Occipital lobe (tissue), 3 donors: ENCODE measurements at places on chromosomes 11 and 22. TPM values are rescaled to one million over a fixed set of nuclear protein-coding genes. Genes with fewer than 3 reads are reported as not detected.

GRCh38 chr11:17846852-17847453 is 112.4 kb downstream of the KCNC1 start:
- peak; percentile 43 for DNase-seq

MS4A6E gene
- total RNA-seq = not detected

OR5P2 gene
- not detected for total RNA-seq

PATE2 gene
- total RNA-seq = 1.6 TPM

API5 gene
- 112 TPM for total RNA-seq

FGF19 gene
- not detected for total RNA-seq

- DNase-seq = no peak
Observed at GRCh38 chr11:491358-491757, 15.7 kb downstream of the RNH1 start.

DNA sequence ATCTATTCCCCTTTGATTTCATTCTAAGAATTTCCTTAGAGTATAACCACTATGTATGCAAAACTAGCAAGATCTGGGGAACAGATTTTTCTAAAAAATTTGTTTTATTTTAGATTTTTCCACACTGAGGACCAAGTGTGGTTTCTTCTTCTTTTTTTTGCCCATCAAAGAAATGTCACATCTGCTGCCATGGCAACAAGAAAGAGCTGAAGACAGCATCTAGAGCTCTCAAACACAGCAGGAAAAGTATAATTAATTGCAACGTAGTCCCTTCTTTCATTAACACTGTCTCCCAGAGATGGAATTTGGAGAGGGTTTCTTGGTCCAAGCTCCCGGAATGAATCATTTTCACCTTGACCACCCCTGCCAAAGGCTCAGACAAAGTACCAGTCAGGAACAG is 256.7 kb upstream of the CCDC90B start:
- no peak for DNase-seq

DNA sequence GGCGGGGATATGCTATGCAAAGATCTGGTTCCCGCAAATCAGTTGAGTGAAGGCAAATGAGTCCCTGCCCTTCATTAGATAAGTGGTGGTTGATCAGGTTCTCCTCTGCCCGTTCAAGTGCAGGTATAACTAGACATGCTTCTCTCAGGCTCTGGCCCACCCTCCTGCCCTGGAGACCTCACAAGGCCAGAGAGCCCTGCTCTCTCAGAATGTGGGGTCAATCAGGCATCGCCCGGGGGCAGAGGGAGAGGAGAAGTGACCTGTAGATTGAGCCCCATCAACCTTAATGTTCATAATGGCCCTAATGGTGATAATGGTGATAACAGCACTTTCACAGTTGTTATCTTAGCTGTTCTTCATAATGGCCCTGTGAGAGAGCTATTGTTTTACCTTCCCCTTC is 224.3 kb downstream of the DSCAML1 start:
- no peak for DNase-seq

GRIK4 gene
- total RNA-seq = 2.3 TPM

RCN1 gene
- 22.0 TPM for total RNA-seq

GRCh38 chr11:114610550-114610949 is 15.0 kb upstream of the NXPE4 start:
- DNase-seq = no peak
